ENCODE measurements at places on chromosomes 1 and 21. TPM values are rescaled to one million over a fixed set of nuclear protein-coding genes. Genes with fewer than 3 reads are reported as not detected.

GRCh38 chr1:87935130-87935529, 606.5 kb downstream of the LMO4 start:
- no peak for DNase-seq

DNA sequence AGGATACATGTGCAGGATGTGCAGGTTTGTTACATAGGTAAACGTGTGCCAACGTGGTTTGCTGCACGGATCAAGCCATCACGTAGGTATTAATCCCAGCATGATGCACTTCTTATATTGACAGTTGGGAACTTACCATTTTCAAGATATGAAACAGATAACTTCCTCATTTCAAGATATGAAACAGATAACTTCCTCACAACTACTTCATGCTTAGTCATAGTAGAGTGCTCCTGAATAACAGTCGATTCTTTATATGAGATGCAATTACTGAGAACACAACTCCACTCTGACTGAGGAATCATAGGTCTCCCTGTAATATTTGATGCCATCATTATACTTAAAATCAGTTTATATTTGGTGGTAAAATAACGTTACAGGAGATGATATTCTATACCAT, 1124.3 kb downstream of the AMY1C start:
- no peak for DNase-seq

GRCh38 chr21:42523941-42524340, 10.3 kb downstream of the SLC37A1 start:
- DNase-seq: no peak

GRCh38 chr1:31705080-31705866, 1.5 kb upstream of the COL16A1 start:
- DNase-seq: no peak

B3GALT6 gene
- 9.3 TPM for total RNA-seq

DNA sequence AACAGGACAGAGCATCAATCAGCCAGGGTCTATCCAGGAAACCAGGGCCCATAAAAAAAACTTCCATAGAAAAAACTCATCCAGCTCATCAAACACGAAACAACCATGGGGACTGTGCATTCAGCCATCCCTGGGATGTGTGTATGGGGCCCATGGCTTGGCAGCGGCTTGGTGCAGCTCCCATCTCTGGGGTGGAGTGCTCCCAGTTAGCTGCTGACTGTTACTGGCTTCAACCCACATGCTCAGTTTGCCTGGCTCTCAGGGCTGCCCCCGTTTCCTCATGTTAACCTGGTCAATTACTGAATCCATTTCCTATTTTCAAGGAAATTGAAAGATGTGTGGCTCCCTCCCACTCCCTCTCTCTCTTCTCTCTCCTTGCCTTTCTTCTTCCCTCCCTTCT, 37.3 kb upstream of the STUM start:
- DNase-seq: no peak

GRCh38 chr1:20480243-20480944, 5.6 kb downstream of the CAMK2N1 start:
- peak; percentile 90 for DNase-seq

GRCh38 chr1:94481473-94481933, 60.1 kb downstream of the F3 start:
- peak; percentile 50 for DNase-seq

CASQ2 gene
- total RNA-seq: 0.13 TPM

GSTM2 gene
- 15.1 TPM for total RNA-seq

GNG12 gene
- total RNA-seq: 17.3 TPM

DNA sequence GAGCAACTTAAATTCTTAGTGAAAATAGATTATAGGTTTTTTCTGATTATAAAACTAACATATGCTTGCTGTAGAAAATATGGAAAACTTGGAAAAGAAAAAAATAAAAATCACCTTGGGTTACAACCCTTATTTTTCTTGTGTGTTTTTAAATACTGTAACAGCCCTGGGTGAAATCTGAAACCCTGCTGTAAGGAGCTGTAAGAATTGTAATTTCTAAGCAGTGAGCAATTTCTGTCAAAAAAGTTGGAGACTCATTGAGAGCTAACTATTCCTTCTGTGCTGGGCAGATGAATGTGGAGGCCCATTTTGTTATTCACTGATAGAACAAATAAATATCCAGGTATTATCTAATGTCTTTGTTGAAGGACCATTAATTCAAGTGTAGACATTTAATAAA, 42.6 kb downstream of the ADCY10 start:
- DNase-seq: no peak

MAB21L3 gene
- total RNA-seq: 0.63 TPM

DNA sequence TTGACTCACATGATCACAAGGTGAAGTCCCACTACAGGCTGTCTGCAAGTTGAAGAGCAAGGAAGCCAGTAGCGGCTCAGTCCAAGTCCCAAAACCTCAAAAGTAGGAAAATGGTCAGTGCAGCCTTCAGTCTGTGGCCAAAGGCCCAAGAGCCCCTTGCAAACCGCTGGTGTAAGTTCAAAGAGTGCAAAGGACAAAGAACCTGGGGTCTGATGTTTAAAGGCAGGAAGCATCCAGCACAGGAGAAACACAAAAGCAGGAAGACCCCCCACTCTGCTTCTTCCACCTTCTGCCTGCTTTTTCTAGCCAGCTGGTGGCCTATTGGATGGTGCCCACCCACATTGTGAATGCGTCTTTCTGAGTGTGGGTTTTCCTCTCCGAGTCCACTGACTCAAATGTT, 2222.6 kb downstream of the MRPL39 start:
- DNase-seq: no peak

GRCh38 chr1:218274511-218274910, 10.6 kb upstream of the RRP15 start:
- no peak for DNase-seq

- DNase-seq: no peak
Observed at GRCh38 chr1:156451505-156452160, 48.9 kb downstream of the MEF2D start.

WDR26 gene
- 27.2 TPM for total RNA-seq

GRCh38 chr1:6157132-6157527, 23.0 kb downstream of the CHD5 start:
- DNase-seq: no peak

OR2T6 gene
- not detected for total RNA-seq

- DNase-seq: no peak
Observed at GRCh38 chr1:81431624-81432000, 369.1 kb upstream of the ADGRL2 start.

TMPRSS2 gene
- total RNA-seq: 21.5 TPM

- no peak for DNase-seq
Observed at GRCh38 chr1:94323311-94324177, 86.2 kb upstream of the ARHGAP29 start.

C1orf226 gene
- total RNA-seq: 50.4 TPM

DNA sequence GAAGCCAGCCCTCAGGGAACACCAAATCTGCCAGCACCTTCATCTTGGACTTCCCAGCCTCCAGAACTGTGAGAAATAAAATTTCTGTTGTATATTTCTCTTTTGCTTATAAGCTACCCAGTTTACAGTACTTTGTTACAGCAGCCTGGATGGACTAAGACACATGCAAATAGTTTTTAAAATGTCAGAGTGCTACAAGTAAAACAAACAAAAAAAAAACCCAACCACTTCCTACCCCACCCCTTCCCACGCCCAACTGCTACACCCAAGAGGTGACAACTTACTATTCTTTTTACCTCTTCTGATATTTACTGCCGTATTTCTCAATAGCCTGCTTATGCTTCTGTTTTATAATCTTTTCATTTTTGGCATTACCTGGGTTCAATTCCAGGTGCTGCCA, 8.6 kb upstream of the SPSB1 start:
- no peak for DNase-seq

NT5C1A gene
- total RNA-seq: not detected

DNA sequence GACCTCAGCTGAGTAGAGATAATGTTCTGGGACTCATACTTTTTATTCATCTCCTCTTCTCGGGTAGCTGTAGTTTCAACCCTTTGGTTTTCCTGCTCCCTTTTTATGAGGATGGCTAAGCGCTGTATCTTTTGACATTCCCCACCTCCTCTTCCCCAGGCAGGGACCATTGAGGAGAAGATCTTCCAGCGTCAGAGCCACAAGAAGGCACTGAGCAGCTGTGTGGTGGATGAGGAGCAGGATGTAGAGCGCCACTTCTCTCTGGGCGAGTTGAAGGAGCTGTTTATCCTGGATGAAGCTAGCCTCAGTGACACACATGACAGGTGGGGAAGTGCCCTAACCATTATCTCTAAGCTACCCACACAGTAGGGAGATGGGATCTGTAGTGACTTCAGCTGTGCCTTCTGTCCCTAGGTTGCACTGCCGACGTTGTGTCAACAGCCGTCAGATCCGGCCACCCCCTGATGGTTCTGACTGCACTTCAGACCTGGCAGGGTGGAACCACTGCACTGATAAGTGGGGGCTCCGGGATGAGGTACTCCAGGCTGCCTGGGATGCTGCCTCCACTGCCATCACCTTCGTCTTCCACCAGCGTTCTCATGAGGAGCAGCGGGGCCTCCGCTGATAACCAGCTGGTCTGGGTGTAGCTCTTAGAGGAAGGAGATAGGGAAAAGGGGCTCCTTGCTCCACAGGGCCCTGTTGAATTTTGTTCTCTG, 25.6 kb downstream of the LRRC41 start:
- DNase-seq: no peak

PWP2 gene
- 4.8 TPM for total RNA-seq

GRCh38 chr1:224459966-224460365, 25.4 kb upstream of the WDR26 start:
- no peak for DNase-seq

PLA2G2C gene
- not detected for total RNA-seq

DNA sequence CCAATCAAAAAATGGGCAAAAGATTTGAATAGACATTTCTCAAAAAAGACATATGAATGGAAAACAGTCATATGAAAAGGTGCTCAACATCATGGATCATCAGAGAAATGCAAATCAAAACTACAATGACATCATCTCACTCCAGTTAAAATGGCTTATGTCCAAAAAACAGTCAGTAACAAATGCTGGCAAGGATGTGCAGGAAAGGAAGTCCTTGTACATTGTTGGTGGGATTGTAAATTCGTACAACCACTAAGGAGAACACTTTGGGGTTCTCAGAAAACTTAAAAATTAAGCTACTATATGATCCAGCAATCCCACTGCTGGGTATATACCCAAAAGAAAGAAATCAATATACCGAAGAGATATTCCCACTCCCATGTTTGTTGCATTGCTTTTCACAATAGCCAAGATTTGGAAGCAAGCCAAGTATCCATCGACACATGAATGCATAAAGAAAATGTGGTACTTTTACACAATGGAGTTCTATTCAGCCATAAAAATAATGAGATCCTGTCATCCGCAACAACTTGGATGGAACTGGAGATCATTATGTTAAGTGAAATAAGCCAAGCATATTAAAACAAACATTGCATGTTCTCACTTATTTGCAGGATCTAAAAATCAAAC, 17.9 kb downstream of the GBP5 start:
- no peak for DNase-seq

DNA sequence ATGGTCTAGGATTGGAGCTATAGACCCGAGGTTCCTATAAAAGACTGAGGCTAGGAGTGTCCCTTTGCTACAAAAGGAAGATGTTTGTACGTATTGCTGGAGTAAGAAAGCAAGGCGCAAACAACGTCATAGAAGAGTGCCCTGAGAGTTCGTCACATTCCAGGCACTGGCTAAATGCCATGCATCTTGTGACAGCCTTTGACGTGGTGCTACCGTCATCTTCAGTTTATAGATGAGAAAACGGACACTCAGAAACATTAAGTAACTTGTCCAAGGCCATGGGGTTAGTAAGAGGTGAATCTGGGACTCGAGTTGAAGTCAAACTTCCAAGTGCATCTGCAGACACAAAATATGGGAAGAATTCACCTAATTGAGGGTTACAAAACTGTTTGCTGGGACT, 104.2 kb upstream of the SLC45A1 start:
- no peak for DNase-seq

- no peak for DNase-seq
Observed at GRCh38 chr21:15139898-15140297, 75.1 kb upstream of the NRIP1 start.

GRCh38 chr1:51936531-51936930, 54.0 kb downstream of the RAB3B start:
- DNase-seq: no peak

GBP2 gene
- 7.8 TPM for total RNA-seq

- DNase-seq: no peak
Observed at GRCh38 chr1:243738020-243738419, 112.0 kb downstream of the AKT3 start.

GRCh38 chr1:157575744-157576143, 22.1 kb downstream of the FCRL4 start:
- DNase-seq: no peak

DNA sequence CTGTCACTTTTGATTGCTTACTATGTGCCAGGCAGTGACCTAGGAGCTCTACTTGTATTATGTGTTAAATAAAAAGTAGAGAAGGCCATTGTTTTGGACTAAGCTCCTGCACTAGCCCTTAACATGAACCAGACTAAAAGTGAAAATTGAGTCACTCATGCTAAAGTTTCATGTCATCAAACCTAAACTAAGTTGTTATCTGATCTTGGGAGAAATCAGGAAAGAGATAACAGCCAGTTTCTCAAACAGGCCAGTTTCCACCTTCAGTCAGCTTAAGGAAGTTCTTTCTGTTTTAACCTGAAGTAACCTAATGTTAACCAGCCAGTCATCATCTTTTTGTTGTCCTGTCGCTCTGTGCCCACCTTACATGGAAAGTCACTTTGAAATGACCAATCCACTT, 102.1 kb upstream of the MARK1 start:
- DNase-seq: no peak

GRCh38 chr1:95438218-95438948, 204.4 kb downstream of the RWDD3 start:
- no peak for DNase-seq

DNA sequence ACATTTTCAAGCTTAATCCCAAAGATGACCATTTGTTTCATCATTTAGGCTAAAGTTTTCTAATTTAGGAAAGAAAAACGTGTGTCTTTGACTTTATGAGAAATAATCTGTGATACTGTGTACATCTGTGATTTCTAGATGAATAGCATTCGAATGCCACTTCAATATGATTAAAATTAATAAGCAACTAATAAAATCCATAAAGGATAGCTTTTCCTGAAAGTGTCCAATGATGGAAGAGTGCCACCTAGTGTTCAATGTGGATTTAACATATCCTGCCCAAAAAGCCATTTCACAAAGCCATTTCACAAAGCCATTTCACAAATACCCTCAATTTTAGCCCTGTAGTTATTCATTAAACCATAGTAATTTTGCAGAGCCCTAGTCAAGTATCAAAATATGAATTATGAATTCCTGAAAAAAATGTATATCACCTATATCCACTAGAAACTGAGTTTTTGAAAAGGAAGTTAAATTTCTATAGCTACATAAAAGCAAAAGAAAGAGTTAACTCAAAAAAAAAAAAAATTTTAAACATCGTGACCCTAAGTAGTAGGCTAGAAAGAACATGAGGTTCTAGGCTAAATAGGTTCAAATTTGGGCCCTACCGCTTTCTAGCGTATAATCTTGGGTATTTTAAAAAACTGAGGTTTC, 19.1 kb downstream of the NME7 start:
- no peak for DNase-seq

DNA sequence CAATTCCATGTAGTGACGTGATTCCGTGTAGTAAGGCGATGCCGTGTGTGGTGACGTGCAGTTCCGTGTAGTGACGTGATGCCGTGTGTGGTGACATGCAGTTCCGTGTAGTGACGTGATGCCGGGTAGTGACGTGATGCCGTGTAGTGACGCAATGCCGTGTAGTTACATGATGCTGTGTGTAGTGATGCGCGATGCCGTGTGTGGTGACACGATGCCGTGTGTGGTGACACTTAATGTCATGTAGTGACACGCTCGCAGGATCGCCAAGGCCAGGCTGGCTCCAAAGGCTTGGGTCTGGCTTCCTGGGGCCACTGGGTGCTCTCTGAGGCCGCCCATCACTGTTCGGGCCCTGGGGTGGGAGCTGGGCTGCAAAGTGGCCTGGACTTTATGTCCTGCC, 14.2 kb downstream of the COL18A1 start:
- no peak for DNase-seq
